Cardiac ventricle fibroblast (primary cell): ENCODE measurements at places on chromosomes 2 and 18. TPM values are rescaled to one million over a fixed set of nuclear protein-coding genes. Genes with fewer than 3 reads are reported as not detected.

The SLC9A4 gene
- total RNA-seq: not detected in 2 replicates

The NAT8 gene
- not detected in 2 replicates for total RNA-seq

The TGFA gene
- not detected in 2 replicates for total RNA-seq

The NPPC gene
- total RNA-seq: not detected in 2 replicates

The EMILIN1 gene
- 661 and 781 TPM in 2 replicates for total RNA-seq

The SUCLG1 gene
- total RNA-seq: 33.5 and 44.3 TPM in 2 replicates

The CPO gene
- total RNA-seq: not detected in 2 replicates

The SFT2D3 gene
- 5.7 and 6.8 TPM in 2 replicates for total RNA-seq

The OTOS gene
- total RNA-seq: not detected in 2 replicates

The CSRNP3 gene
- total RNA-seq: 0.81 and 2.7 TPM in 2 replicates

The SLC4A1AP gene
- total RNA-seq: 11.2 and 12.2 TPM in 2 replicates

The FER1L5 gene
- 0.10 and 0.37 TPM in 2 replicates for total RNA-seq

The ZFAND2B gene
- total RNA-seq: 16.8 and 34.2 TPM in 2 replicates

The FHOD3 gene
- 0.10 TPM in 1 of 2 replicates, not detected in the other for total RNA-seq

The MOCOS gene
- 1.2 and 2.2 TPM in 2 replicates for total RNA-seq

The MAB21L4 gene
- not detected in 2 replicates for total RNA-seq

The COL4A3 gene
- 2.6 and 4.2 TPM in 2 replicates for total RNA-seq

The ERFE gene
- total RNA-seq: 3.9 and 9.2 TPM in 2 replicates

The LRP2 gene
- not detected in 2 replicates for total RNA-seq

The SKOR2 gene
- not detected in 2 replicates for total RNA-seq

The GREB1 gene
- total RNA-seq: 1.7 and 2.3 TPM in 2 replicates

The SPDYA gene
- total RNA-seq: 0.10 and 0.62 TPM in 2 replicates

The CEBPZOS gene
- 14.8 and 20.4 TPM in 2 replicates for total RNA-seq

The SPATS2L gene
- total RNA-seq: 46.4 and 47.1 TPM in 2 replicates

The PROC gene
- total RNA-seq: not detected in 2 replicates

The SULT1C4 gene
- total RNA-seq: not detected in 2 replicates

The CDH19 gene
- 44.0 and 53.5 TPM in 2 replicates for total RNA-seq

The SKA1 gene
- 0.62 and 3.4 TPM in 2 replicates for total RNA-seq

The CHST9 gene
- not detected in 2 replicates for total RNA-seq

The RAD51AP2 gene
- not detected in 2 replicates for total RNA-seq

The CDKL4 gene
- total RNA-seq: 0.39 and 0.50 TPM in 2 replicates

The LYPD1 gene
- total RNA-seq: not detected in 2 replicates

The IL36B gene
- not detected in 2 replicates for total RNA-seq

The TBR1 gene
- total RNA-seq: not detected in 2 replicates

The SULT1C2 gene
- not detected in 2 replicates for total RNA-seq

The ANO7 gene
- 0.73 and 1.00 TPM in 2 replicates for total RNA-seq

The WIPF1 gene
- total RNA-seq: 11.8 and 19.1 TPM in 2 replicates

The COPS7B gene
- total RNA-seq: 10.5 TPM in 2 replicates

The AGBL5 gene
- total RNA-seq: 10.2 and 12.7 TPM in 2 replicates

The TMEM17 gene
- 0.69 and 1.4 TPM in 2 replicates for total RNA-seq

The CYS1 gene
- 1.2 and 2.1 TPM in 2 replicates for total RNA-seq

The RBM43 gene
- 10.5 and 12.3 TPM in 2 replicates for total RNA-seq

The ANKRD29 gene
- total RNA-seq: 0.50 and 1.4 TPM in 2 replicates

The PRSS56 gene
- not detected in 2 replicates for total RNA-seq

The CHRND gene
- not detected in 2 replicates for total RNA-seq

The CTLA4 gene
- total RNA-seq: 0.12 and 0.78 TPM in 2 replicates

The TANC1 gene
- total RNA-seq: 30.8 and 33.6 TPM in 2 replicates

The CIDEA gene
- total RNA-seq: not detected in 2 replicates

The CNRIP1 gene
- 30.1 and 32.4 TPM in 2 replicates for total RNA-seq

The TEKT4 gene
- total RNA-seq: not detected in 2 replicates

The RAB27B gene
- total RNA-seq: 1.1 and 1.5 TPM in 2 replicates

The IL1B gene
- total RNA-seq: 0.25 and 0.44 TPM in 2 replicates

The SH2D6 gene
- total RNA-seq: not detected in 2 replicates

The NPHP1 gene
- total RNA-seq: 0.73 and 1.7 TPM in 2 replicates

The CD8B gene
- total RNA-seq: not detected in 2 replicates

The RAB6C gene
- total RNA-seq: not detected in 2 replicates

The RNF125 gene
- total RNA-seq: 0.75 and 1.3 TPM in 2 replicates

The HADHA gene
- total RNA-seq: 140 and 142 TPM in 2 replicates
